NCI-H1417 (cell line): ENCODE measurements at places on chromosomes 4 and X.

DNA sequence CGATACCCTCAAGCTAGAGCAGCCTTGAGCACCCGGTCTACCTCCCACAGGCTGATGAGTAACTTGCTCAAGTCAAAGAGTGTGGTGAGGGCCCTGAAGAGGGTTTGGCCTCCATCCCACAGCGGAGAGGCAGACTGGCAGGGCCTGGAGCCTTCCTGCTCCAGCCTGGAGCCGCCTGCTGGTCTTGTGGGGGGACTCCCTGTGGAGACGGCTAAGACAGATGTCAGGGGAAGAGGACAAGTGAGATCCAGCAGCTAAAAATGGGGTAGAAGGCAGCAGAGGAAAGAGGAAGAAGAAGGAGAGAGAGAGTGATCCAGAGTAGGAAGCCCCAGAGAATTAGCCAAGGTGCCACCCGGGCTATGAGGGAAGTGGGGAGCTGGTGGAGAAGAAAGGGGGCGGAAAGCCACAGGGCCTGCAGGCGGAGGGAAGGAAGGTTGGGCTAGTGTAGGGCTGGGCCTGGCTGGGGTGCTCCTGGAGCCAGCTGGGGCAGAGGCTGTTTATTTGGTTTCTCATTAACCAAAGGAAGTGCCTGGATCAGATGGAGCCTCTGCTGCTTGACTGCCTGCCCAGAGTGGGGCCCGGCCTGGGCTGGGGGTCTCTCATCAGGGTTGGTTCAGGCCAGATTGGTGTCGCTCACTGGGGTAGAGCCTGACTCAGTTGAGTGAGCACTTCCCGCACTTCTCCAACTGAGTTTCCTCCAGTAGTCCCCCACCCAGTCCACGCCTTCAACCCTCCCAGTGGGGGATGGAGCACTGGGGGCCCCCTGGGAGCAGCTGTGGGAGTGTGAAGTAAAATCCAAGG is 14.2 kb downstream of the EFNB1 start:
- DNase-seq, result no peak

GRCh38 chr4:113436360-113436759 is 325.2 kb downstream of the CAMK2D start:
- DNase-seq, result no peak

- no peak for DNase-seq
Observed at GRCh38 chrX:95675794-95676193, 1008.8 kb upstream of the DIAPH2 start.

- DNase-seq, result peak; percentile 8
Observed at GRCh38 chr4:10762561-10762960, 78.0 kb upstream of the CLNK start.

DNA sequence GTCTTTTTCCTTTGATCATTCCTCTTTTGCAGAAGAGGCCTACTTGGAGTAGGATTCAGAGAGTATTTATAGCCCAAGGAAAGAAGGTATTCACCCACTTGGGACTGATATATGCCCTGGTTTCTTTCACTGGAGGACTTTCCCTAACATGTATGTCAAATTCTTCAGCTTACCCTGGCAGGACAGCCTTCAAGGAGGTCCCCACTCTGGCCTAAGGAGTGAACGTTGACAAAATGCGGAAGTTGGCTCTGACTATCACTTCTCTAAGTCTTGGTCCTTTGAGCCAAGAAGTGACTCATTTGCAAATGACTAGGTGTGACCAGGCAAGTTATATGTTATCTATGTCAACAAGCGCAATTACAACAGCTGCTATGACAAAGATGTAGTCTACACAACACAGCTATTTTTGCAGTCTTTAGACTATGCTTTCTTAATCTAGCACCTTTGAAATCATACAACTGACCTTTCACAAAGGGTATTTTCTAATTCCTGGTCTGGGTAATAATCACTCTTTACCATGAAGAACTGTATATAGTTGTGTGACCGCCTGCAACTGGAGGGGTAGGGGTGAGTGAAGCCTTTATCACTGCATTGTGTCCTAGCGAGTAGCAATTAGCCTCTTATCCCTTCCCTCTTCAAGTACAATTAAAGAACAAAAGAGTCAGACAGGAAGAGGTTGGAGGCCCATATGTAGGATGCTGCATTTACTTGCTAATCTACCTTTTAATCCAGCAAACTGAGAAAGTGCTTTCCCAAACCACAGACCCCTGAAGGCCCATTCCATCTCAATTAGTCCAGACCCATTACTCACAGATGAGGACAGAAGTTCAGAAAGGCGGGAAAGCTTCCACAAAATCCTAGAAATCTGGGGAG is 50.1 kb downstream of the RASGEF1B start:
- peak; percentile 85 for DNase-seq

DNA sequence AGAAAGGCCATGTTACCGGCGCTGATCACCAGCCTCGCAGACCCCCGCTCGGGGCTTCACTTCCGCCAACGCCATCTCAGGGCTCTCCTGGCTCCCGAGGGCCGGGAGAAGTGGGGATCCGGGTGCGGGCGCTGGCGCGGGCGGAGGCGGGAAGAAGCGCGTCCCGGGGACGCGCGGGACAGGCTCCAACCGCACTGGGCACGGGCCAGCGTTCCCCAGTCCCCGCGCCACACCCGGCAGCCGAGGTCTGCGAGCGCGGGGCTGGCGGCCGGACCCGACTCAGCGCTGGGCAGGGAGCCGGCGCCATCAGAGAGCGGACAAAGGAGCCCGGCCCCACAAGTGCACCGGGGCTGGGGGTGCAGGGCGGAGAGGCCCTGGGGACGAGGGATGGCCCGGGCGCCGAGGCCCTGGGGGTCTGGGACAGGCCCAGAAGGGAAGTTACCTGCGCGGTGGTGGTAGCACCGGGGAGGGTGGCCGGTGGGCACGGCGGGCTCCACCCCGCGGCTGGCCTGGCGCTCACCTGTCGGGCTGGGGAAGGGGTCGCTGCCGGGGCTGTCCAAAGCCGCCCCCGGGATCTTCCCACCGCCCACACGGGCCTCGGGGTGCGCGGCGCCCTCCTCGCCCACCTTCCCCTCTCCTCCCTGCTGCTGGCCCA is 449 bp downstream of the CTPS2 start:
- DNase-seq, result peak; percentile 85

- no peak for DNase-seq
Observed at GRCh38 chr4:140736669-140737343, 19.4 kb downstream of the TBC1D9 start.

- DNase-seq, result peak; percentile 55
Observed at GRCh38 chr4:9835430-9835829, 54.0 kb downstream of the DRD5 start.

GRCh38 chr4:150960818-150961217 is 54.3 kb downstream of the LRBA start:
- DNase-seq, result no peak

DNA sequence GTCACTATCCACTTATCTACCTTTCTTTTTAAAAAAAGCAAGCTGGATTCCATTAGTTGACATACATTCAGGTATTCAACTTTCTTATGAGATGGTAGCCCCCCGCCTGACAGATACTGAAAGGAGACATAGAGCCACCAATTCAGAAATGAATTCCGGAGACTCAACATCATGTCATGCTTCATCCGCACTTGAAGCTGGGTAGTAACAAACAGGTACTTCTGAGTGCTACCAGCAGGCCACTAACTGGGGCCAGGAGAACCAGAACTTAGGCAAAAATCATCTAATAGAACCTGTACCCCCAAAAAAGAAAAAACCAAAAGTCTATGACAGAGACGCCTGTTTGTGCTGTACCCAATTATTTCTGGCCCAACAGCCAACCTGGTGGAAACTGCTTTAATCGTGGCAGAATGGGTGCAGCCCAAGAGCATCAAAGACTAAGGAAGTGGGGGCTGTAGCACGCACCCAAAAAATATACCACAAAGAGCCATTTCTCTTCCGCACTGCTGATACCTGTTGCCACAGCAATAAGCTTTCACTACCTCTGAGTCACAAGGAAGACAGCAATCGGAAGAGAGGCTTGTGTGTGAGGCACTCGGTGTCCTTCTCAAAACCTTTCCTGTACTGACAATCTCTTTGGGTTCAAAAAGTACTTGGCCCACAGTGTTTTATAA is 84.8 kb downstream of the AFAP1 start:
- no peak for DNase-seq

DNA sequence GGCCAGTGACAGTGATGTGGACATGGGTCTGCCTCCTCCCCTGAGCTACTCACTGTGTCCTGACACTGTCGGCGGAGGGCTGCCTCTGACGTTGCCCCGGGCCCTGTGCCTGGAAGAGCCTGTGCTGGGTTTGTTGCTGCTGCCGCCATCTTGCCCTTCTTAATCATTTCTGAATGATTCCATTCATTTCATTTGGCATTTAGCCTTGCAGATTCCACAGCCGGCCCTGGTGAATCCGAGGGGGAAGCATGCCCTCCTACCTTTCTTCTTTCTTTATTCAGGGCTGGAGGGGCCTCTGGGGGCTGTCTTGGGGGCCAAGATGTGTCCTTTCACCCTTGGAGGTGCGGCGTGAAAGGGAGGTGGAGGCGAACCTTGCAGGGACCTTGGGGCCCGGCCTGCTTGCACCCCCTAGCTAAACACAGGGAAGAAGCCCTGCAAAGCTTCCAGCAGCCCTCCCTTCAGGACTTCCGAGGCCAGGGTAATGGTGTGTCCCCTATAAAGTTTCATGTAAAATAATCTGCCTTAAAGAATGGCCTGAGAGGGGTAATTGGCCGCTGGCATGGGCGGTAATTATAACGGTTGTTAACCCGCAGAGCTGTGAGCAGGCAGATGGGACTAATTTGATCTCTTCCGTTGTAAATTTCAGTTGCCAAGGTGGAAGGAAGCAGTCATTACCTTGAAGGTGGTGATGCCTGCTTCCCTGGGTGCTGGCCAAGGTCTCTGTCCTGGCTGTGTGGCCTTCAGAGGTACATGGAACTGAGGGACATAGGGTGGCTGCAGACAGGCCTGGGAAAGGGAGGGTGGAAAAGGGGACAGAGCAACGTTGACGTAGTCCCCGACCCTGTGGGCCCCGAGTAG is 92.3 kb downstream of the PSAPL1 start:
- no peak for DNase-seq

DNA sequence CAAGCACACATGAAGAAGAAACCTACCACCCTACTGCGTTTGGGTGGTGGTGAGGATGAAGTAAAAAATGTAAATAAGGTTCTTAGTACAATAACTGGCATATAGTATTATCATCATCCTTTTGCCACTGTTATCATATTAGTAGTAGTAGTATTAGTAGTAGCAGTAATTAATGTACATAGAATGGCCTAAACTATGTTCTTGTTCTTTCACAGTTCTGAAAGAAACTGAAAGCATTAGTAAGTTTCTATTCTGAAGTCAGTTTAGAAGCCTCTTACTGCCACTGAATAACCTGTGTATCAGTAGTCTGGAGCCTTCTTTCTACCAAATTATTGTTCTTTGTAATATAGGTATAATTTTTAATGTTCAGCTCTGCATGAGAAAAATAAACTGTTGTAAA is 21.0 kb downstream of the COL4A6 start:
- no peak for DNase-seq

DNA sequence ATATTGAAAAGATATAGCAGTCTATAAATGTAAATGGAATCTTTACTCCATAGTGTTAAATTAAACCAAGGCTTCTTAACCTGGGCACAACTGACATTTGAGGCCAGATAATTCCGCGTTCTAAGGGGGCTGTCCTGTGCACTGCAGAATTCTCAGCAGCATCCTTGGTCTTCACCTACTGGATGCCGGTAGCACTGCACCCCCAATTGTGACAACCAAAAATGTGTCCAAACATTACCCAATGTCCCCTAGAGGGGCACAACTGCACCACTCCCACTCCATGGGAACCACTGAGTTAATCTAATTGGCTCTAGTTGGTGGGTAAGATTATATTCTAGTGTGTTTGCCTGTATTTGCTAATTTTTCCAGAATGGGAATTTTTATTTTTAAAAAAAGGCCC is 16.6 kb downstream of the AP1S2 start:
- DNase-seq, result no peak

DNA sequence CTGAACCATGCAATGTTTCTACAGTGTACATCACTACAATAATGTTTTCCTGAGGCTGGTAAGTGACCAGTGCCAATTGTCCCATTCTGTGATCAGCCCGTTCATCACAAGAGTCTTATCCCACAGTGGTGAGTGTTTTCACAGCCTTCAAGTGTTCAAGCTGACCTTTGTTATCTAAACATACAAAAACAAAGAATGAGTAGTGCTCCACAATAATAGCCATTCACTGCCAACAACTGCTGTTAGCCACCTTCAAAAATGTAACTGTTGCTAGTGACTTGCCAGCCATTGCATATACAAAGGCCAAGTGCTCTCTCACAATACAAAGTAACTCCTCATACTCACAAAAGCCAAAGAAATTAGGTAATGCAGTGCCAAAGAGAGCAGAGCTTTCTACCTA is 1084.1 kb downstream of the FAM133A start:
- no peak for DNase-seq

GRCh38 chr4:10524196-10524833 is 67.1 kb upstream of the ZNF518B start:
- no peak for DNase-seq

DNA sequence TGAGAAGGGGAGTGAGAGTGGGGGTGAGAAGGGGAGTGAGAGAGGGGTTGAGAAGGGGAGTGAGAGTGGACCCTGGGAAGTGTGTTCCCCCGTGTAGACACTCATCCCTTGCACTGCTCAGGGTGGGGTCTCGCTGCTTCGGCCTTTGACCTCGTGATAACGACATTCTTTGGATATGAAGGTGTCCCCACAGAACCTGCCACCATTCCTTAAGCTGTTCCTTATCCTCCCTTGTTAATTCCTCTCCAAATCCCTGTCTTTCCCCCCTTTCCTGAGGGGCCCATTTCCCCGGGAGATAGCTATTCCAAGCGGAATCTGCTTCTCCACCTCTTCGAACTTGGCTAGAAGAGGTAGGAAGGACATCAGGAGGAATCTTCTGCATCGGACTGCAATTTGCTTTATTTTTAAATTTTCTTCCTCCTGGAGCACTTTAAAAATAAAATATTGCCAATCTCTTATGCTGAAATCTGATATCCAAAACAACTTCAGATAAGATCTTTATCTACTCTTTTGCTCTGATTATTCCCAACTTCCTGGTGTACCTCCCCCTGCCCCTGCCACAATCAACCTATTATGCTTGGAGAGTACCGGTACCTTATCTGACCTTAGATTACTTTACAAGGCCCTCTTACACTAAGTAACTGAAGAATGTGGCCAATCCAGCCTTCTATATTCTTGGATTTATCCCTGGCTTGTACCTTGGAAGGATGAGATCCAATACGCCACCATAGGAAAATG is 15.6 kb downstream of the TRIML1 start:
- DNase-seq, result no peak

DNA sequence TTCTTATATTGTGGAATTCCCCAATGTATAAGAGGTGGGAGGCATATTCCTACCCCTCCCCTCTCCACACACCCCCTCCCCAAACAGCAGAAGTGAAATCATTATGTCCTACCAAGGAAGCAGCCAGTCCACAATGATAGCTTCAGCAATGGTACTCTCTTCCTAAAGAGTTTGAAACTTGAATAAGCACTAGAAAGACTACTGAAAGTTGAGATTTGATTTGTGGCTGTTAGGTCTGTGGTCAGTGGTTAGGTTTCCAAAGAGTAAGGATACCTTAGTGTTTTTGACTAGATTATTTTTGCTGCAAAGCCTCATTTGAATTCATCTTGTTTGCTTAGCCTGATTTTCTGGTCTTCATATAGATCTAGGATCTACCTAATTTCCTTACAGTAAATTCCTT is 242.2 kb downstream of the DKK2 start:
- no peak for DNase-seq

GRCh38 chr4:22072240-22072639 is 123.7 kb upstream of the KCNIP4 start:
- DNase-seq, result no peak

- DNase-seq, result no peak
Observed at GRCh38 chr4:158018831-158019230, 154.0 kb downstream of the GASK1B start.
